ENCODE measurements at places on chromosomes 6 and 20.

DNA sequence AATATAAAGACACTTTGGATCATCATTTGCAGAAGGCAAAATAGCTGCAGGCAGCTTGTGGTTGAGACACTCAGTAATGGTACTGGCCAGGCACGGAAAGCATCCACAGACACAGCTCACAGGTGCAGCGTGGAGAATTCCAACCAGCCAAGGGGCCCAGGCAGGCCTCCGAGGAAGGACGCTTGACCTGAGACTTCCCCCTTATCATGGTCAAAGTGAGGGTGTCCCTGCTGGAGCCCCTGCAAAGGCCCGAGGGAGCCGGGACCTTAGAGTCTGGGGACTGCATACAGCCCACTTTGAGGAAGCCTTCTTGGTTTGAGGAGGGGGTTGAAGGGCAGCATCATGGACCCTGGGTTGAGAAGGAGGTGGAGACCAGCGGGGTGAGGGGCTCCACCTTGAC lies 15.1 kb upstream of the MYT1 start:
- H3K36me3 ChIP-seq: no peaks in the 10 kb centered on the region
- no peak overlapping the region for H3K27ac ChIP-seq
- peaks cover 6% of the 10 kb centered on the region for H3K4me1 ChIP-seq
- H3K27me3 ChIP-seq: no peaks in the 10 kb centered on the region
- no peak overlapping the region for H3K4me3 ChIP-seq

DNA sequence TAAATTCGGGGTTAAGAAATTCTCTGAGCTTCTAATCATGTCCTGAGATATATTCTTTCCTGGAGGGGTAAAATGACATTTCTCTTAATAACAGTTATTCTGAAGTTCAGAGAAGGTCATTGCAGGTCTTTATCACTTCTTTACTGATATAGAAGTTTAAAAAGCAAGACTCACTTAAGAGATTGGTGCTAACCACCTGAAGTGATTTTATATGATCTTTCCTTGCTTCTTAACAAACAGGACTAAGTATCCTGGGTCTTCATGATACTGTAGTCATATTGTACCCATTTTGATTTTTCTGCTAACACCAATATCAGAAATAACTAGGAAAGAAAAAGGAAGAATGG lies 39.3 kb upstream of the PRDM1 start:
- no peak for DNase-seq
- 0 out of 2 replicates have a peak, but pooled peaks cover 3% of the 10 kb centered on the region for H3K4me1 ChIP-seq
- no peaks in the 10 kb centered on the region for H3K36me3 ChIP-seq
- no peaks in the 10 kb centered on the region for H3K27me3 ChIP-seq

DNA sequence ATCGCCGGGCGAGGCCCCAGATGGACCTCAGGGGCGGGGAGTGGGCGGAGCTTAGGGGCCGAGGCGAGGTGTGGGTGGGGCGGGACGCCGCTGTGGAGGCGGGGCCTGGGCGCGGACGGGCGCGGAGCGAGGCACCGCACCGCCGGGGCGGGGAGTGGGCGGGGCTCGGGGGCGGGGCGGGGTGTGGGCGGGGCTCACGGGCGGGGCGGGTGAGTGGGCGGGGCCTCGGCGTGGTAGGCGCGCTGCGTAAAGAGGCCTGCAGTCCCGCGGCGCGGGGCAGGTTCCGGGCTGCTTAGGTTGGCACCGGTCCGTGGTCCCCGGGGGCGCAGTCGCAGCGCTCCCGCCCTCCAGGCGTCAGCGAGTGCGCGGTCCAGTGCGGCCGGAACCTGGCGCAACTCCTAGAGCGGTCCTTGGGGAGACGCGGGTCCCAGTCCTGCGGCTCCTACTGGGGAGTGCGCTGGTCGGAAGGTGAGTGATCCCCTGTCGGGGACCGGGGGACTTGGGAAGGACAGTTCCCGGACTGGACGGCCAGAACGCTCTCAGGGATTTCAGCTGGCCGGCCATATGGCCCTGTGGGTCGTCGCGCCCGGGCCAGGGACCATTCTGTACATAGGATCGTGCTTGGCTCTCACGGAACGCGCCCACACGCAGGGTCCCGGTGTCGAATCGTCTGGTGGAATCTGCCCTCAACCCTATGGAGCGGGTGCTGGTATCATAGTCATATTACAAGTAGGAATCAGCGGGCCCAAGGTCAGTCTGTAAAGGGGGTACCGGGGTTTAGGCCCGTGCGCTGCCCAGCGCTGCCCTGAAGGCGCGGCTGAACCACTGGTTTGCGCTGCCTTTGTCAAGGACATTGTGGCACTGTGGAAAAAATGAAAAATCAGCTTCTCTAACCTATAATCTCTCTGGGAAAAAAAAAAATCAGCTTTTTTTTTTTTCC lies at the start of gene NQO2:
Gene NQO2 (plus strand): TSS at position 277 of the 940 bp plus-strand sequence. CDS start 6,659 bp downstream, outside the sequence.
- peaks cover 7% of the 10 kb centered on the region for H3K36me3 ChIP-seq
- H3K27ac ChIP-seq: peak within 1 kb of the TSS; percentile 81
- peaks cover 26% of the 10 kb centered on the region for H3K4me1 ChIP-seq
- peak; percentile 71 for DNase-seq
- H3K4me3 ChIP-seq: peak within 1 kb of the TSS; percentile 70
- H3K27me3 ChIP-seq: no peaks in the 10 kb centered on the region

GRCh38 chr6:41572613-41573012 lies 26.4 kb downstream of the FOXP4 start:
- no peaks in the 10 kb centered on the region for H3K27me3 ChIP-seq
- DNase-seq: no peak
- H3K27ac ChIP-seq: no peak overlapping the region
- 0 out of 2 replicates have a peak, but pooled peaks cover 6% of the 10 kb centered on the region for H3K36me3 ChIP-seq

DNA sequence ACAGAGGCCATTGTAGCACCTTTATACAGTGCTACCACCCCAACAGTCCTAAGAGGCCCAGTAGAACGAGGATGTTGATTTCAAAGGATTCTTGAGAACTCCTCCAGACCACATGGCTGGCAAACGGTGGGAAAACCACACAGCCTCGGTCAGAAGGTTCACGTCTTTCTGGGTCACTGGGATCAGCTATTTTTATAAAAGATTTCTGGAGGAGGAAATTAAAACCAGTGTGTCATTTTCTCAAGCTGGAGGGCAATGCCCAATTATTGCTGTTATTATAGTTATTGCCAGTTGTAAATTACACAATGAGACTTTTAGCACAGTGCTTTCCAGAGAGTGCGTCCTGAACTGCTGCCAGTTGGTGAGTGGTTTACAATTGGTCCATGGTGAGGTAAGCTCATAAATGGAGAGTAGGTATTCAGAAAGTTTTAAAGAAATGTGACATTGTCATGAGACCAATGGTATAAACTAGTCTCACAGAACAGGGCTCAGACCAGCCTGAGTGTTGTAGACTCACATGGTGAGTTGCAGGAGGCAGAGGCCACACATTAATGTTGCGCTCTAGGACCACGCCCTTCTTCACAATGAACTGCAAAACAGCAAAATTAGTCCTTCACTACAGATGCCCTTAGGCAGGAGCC lies 8.4 kb upstream of the PPP1R14C start:
- no peaks in the 10 kb centered on the region for H3K36me3 ChIP-seq
- H3K27me3 ChIP-seq: no peaks in the 10 kb centered on the region
- no peak overlapping the region for H3K27ac ChIP-seq
- no peaks in the 10 kb centered on the region for H3K4me1 ChIP-seq
- DNase-seq: no peak
- H3K4me3 ChIP-seq: no peak overlapping the region

DNA sequence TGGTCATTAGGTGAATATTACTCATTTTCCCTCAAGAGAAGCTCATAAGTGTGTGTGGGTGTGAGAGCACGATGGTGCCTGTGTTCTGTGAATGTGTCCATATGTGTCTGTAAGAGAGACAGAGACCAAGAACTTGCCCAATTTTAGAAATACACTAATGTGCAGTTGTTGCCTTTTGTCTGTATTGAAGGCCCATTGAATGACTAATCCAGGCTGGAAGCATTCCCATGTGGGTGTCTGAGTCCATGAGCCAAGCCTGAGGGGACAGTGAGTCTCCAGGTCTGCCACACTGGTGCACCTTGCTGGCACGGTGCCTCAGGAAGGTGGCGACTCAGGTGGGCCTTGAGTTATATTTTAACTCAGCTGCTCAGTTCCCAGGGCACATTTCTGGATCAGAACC lies 25.5 kb upstream of the ASXL1 start:
- no peak overlapping the region for H3K4me3 ChIP-seq
- DNase-seq: no peak
- H3K36me3 ChIP-seq: peaks cover 3% of the 10 kb centered on the region

GRCh38 chr20:4873396-4873795 lies 127.9 kb downstream of the SLC23A2 start:
- H3K27me3 ChIP-seq: no peaks in the 10 kb centered on the region
- H3K4me3 ChIP-seq: no peak overlapping the region
- no peak for DNase-seq
- no peak overlapping the region for H3K27ac ChIP-seq
- H3K36me3 ChIP-seq: peaks cover 2% of the 10 kb centered on the region

Measured in HCT116 (cell line).